ENCODE measurements at places on chromosomes 2 and 18.
A peak's percentile ranks its signal among the peaks of the same experiment; 100 is the strongest.

GRCh38 chr2:43542285-43542933 is 53.4 kb downstream of the THADA start:
- peak; percentile 19 for DNase-seq

- no peak for DNase-seq
These were observed 59.9 kb downstream of the SMAD2 start for GRCh38 chr18:47870605-47871004.

- DNase-seq = no peak
These were observed 29.1 kb upstream of the EPC2 start for GRCh38 chr2:148615381-148615841.

DNA sequence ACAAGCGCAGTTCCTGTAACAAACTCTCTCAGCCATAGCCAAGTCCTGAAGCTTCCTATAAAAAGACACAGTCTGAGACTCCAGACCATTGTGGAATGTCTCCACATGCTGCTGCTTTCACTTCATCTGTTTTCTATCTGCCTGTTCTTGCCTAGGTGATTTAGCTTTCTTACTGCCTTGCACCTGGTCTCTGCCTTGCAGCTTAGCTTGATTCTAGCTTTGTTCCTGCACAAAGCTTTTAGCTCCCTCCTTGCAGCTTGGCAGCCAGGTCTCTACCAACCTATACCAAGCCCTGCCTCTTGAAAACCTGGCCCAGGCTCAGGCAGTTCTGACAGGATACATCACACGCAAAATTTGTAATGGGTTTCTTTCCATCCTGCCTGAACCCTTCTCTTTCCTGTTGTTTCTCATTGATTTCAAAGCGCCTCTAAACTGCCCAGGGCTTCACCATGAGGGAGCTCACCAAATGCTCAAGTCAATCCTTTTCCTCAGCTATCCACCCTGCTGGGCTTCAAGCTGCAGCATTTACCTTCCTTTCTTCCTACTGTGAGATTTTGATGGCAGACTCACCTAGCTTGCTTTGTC is 941.3 kb upstream of the NXPH2 start:
- peak; percentile 23 for DNase-seq

GRCh38 chr2:227643990-227644551 is 22.5 kb upstream of the SCYGR5 start:
- DNase-seq = no peak

Measured in NCI-H1092 treated with DMSO at 0.1 percent for 48 hours (cell line).